ENCODE measurements at places on chromosomes 7 and 10. TPM values are rescaled to one million over a fixed set of nuclear protein-coding genes. Genes with fewer than 3 reads are reported as not detected.

HOXA2 gene
- total RNA-seq, result not detected

PAOX gene
- 2.0 TPM for total RNA-seq

RBP3 gene
- not detected for total RNA-seq

FFAR4 gene
- not detected for total RNA-seq

ATRNL1 gene
- total RNA-seq, result not detected

LRRC18 gene
- not detected for total RNA-seq

FAM25C gene
- total RNA-seq, result not detected

INSYN2A gene
- not detected for total RNA-seq

PAPSS2 gene
- 0.19 TPM for total RNA-seq

EPHB6 gene
- 0.64 TPM for total RNA-seq

CPA2 gene
- total RNA-seq, result not detected

Data from natural killer cell treated with Interleukin-12 subunit alpha and Interleukin-12 subunit beta and Interleukin-15 and Interleukin-18, amount 100 ng/mL, for 72 hours (primary cell).